ENCODE measurements at places on chromosomes 1 and 21.
A peak's percentile ranks its signal among the peaks of the same experiment; 100 is the strongest.

DNA sequence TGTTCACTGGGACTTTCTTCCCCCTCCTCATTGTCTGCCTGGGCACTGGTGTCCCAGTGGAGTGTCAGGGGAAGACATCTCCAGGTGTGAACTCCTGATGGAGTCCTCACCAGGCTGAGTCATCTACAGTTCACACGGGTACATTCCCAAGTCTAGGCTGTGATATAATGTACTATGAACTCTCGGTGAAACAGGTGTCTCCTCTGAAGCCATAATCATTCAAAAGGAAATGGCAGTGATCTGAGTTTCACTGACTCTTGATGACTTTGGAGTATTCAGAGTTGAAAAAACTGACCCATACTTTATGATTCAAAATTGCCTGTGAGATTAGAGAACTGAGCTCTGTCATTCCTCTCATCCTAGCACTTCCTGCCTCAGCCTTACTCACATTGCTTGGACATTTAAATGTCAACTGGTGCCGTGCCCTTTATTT lies 9.1 kb downstream of the LAMC2 start:
- DNase-seq: no peak
- no peak overlapping the region for H3K27ac ChIP-seq
- H3K36me3 ChIP-seq: no peaks in the 10 kb centered on the region
- H3K4me3 ChIP-seq: no peak overlapping the region

- peaks cover 36% of the 10 kb centered on the region for H3K4me1 ChIP-seq
- H3K27ac ChIP-seq: no peak overlapping the region
Observed at GRCh38 chr1:37851782-37852210, 7.6 kb downstream of the MTF1 start.

DNA sequence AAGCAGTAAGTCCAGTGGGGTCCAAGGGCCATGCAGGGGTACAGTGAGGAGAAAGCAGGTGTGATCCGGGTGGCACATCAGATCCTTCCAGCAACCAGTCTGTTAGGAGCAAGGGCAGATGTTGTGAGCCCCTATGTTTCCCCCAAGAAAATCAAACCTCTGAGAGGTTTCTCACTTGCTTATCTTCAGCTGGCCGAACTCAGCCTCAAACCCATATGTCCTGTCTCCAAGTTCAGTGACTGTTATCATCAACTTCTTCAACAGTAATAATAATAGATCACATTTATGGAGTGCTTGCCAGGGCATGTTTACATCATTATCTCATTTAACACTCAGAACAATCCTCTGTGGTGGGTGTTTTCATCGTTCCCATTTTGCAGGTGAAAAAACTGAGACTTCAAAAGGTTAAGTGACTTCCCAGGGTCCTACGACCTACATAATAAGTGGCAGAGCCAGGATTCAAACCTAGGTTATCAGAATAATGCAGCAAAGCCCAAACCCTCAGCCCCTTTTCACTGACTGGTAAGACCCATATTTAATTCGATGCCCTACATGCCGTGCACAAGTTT lies 3.3 kb downstream of the CAPN2 start:
- peaks cover 73% of the 10 kb centered on the region for H3K4me1 ChIP-seq
- H3K27ac ChIP-seq: peak overlapping the region; percentile 85
- no peak for DNase-seq
- H3K27me3 ChIP-seq: no peaks in the 10 kb centered on the region
- H3K36me3 ChIP-seq: peaks cover 18% of the 10 kb centered on the region

- peaks cover 47% of the 10 kb centered on the region for H3K27me3 ChIP-seq
- peak overlapping the region; percentile 78 for H3K4me3 ChIP-seq
- DNase-seq: peak; percentile 70
- no peaks in the 10 kb centered on the region for H3K36me3 ChIP-seq
Observed at GRCh38 chr1:93680420-93681100, 1.1 kb downstream of the BCAR3 start.

GRCh38 chr1:168312718-168313604 lies 32.3 kb downstream of the TBX19 start:
- peaks cover 11% of the 10 kb centered on the region for H3K4me1 ChIP-seq
- H3K36me3 ChIP-seq: peaks cover 5% of the 10 kb centered on the region
- no peak for DNase-seq
- no peaks in the 10 kb centered on the region for H3K27me3 ChIP-seq
- no peak overlapping the region for H3K4me3 ChIP-seq
